ENCODE measurements at places on chromosomes 5 and 9.

DNA sequence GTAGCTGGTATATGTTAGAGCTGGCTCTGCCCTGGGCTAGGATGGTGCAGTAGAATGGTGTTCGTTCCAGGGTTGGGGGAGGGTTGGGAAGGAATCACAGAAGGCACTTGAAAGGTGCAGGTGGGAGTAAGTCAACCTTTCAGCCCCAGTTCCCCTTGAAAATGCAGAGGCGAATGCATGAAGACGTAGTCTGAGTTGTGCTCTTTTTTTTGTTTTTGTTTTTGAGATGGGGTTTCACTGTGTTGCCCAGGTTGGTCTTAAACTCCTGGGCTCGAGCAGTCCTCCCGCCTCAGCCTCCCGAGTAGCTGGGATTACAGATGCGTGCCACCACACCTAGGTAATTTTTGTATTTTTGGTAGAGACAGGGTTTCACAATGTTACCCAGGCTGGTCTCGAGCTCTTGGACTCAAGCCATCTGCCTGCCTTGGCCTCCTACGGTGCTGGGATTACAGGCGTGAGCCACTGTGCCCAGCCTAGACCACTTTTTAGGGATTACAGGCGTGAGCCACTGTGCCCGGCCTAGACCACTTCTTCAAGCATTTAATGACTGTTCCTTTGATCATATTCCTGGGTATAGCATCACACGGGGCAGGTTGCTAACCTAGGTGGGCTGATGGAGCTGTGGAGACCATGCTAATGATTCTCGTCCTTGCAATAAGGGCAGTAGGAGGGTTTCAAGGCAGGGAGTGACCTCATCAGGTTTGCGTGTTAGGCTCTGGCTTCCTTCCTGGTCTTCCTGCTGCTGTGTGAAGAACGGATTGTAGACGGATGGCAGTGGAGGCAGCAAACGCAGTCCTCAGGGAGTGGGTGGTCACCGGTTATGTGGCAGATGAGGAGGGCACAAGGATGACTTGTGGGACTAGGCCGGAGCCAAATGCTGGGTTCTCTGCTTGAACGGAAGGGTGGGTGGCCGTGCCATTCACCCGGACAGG lies 13.7 kb downstream of the EHMT1 start:
- peaks cover 32% of the 10 kb centered on the region for H3K4me1 ChIP-seq
- DNase-seq: no peak
- H3K27me3 ChIP-seq: no peaks in the 10 kb centered on the region
- no peaks in the 10 kb centered on the region for H3K36me3 ChIP-seq

GRCh38 chr5:68446487-68446894 lies 230.9 kb downstream of the PIK3R1 start:
- H3K27ac ChIP-seq: no peak overlapping the region
- no peak for DNase-seq
- no peak overlapping the region for H3K4me3 ChIP-seq
- peaks cover 2% of the 10 kb centered on the region for H3K4me1 ChIP-seq
- no peaks in the 10 kb centered on the region for H3K36me3 ChIP-seq

DNA sequence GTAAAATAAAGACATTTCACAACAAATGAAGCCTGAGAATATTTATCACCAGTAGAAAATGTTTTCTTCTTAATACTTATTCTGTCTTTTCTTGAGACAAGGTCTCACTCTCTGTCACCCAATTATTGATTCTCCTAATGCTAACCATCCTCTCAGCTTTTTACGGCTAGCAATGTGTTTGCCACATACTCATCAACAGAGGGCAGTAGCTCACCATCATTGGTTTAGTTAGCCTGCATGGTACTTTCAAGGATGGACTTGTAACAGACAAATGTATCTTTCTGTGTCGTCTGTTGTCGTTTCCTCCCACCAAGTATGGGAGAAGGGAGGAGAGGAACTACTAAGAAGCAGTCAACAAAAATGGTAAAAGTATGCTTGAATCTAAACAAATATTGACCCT lies 5.9 kb upstream of the ACO1 start:
- no peaks in the 10 kb centered on the region for H3K36me3 ChIP-seq
- no peak for DNase-seq
- no peak overlapping the region for H3K4me3 ChIP-seq
- peaks cover 10% of the 10 kb centered on the region for H3K4me1 ChIP-seq

DNA sequence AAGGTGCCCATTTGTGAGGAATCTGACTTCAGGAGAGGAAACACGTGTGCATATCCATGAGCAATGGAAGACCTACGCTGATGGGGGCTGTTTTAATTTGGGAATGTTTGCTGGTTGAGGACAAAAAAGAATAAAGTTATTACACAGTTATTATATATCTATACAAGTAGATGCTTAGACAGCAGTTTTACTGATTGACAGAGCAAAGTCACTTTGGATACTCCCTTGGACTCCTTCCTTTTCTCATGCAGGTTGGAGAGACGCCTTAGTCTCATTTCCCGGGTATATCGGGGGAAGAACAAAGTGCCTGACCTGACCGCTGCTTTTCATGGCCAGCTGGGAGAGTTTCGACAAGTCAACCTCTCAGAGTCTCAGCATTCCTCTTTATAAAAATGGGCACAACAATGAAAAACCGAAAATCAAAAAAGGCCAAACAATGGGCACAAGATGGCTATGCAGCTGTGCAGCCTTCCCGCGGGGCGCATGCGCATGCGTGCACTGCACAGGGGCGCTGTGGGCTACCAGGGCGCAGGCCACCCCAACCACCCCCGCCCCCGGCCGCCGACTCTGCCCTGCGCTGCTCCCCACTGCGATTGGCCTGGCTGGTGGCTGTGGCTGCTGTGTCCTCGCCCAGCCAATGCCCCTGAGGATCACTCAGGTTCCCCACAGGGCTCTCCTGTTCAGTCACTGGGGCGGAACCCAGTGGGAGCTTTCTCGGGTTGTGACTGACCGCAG lies 18.1 kb downstream of the NFIL3 start:
- no peaks in the 10 kb centered on the region for H3K4me1 ChIP-seq
- DNase-seq: no peak
- H3K36me3 ChIP-seq: no peaks in the 10 kb centered on the region

DNA sequence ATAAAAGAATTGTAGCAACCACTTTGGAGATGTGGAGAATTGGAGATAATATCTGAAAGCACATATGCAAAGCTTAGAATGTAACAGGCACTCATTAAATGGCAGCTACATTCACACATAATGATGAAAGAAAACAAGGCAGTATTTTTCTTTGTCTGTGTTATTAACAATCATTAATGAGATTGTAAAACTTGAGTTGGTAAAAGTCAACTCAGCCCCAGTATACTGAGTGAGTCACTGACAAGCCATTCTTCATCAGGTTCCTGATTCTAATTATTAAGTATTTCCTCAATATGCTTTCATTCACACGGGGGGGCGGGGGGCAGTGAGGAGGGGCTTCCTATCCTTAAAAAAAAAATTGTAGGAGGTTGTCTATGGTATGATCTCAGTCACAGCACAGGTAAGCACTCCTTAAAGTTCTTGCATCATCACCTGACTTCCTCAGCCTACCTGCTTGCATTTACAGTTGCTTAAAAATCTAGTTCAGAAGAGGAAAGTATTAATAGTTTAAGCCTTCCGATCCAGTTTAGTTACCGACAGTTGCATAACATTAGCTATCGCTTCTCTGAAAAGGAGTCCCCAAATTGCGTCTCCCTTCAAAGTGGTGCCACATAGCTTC lies 379.8 kb downstream of the EFNA5 start:
- H3K27ac ChIP-seq: no peak overlapping the region
- no peaks in the 10 kb centered on the region for H3K4me1 ChIP-seq
- H3K27me3 ChIP-seq: no peaks in the 10 kb centered on the region
- no peak overlapping the region for H3K4me3 ChIP-seq
- no peaks in the 10 kb centered on the region for H3K36me3 ChIP-seq

- H3K36me3 ChIP-seq: no peaks in the 10 kb centered on the region
- no peaks in the 10 kb centered on the region for H3K4me1 ChIP-seq
- H3K27me3 ChIP-seq: no peaks in the 10 kb centered on the region
Measured at GRCh38 chr9:14037331-14037730, 276.6 kb downstream of the NFIB start.
